ENCODE measurements at places on chromosomes 4 and X.

- DNase-seq, result peak; percentile 70
These were observed 879 bp downstream of the SH2D1A start for GRCh38 chrX:124347242-124347641.

- no peak for DNase-seq
These were observed 470.2 kb downstream of the IQCM start for GRCh38 chr4:149345424-149345823.

- DNase-seq, result no peak
These were observed 176.2 kb downstream of the CBR4 start for GRCh38 chr4:168833881-168834280.

GRCh38 chr4:52996261-52997131, 134.4 kb downstream of the RASL11B start:
- DNase-seq, result no peak

GRCh38 chr4:7185487-7186030, 6.8 kb upstream of the SORCS2 start:
- DNase-seq, result no peak

- DNase-seq, result no peak
These were observed 25.7 kb downstream of the PJA1 start for GRCh38 chrX:69139516-69139915.

DNA sequence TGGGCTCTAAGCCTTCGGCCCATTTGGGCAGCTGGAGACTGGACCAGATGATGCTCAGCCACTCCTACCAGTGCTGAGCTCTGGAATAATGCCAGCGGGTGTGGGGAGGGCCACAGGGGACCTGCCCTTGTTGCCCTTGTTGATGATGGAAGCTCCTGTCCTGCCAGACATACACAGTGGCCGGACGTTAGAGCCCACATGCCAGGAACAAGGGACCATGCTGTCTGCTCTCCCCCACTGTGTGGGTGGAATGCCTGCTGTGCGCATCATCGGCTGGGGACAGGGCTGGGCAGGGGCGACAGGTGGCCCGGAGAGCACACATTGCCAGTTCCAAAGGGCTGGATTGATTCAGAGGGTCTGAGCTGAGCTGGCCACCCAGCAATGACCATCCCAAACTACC, 2.0 kb downstream of the ABLIM2 start:
- no peak for DNase-seq

All from natural killer cell treated with Interleukin-12 subunit alpha and Interleukin-12 subunit beta and Interleukin-15 and Interleukin-18, amount 100 ng/mL, for 72 hours (primary cell).